ENCODE measurements at places on chromosomes 5 and 9.

GRCh38 chr5:14715481-14715880 lies 51.0 kb downstream of the OTULIN start:
- DNase-seq = no peak

GRCh38 chr5:158876263-158876942 lies 223.3 kb downstream of the EBF1 start:
- DNase-seq = no peak

DNA sequence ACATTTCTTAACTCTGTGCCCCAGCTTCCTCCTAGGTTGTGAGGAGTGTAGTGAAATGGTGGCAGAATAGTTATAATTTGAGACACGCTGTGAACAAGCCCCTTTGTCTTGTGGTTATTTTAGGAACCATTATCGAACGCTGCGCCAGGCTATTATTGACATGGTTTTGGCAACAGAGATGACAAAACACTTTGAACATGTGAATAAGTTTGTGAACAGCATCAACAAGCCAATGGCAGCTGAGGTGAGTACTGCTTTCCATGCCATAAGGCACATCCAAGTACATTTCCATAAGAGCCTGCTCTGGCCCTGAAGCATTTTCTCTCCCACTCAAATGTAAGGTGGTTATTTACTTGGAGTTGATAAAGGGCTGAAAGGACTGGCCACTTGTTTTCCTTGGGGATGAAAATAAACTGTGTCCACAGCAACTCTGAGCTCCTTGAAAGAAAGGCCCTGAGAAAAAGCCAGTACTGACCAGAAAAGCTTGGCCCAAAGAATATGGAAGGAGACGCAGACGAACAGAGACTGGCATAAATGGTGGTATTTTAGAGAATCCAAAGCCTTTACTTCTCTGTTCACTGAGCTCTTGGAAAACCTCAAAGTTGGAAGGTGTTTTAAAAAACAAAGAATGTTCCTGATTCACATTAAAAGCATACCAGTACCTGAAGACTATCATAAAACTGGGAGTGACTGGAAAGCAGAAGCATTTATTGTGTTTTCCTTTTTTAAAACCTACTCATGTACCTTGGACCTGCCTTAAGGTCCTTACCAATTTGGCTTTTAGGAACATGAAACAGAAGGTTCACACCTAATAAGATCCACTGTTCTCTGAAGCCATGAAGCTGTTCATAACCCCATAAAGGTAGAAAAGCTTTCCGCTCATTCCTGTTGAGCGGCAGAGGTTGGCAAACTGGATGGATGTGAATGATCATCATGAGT lies 72.2 kb downstream of the WDR41 start:
- DNase-seq = no peak

GRCh38 chr5:15904899-15905830 lies 274.4 kb downstream of the MARCHF11 start:
- no peak for DNase-seq

DNA sequence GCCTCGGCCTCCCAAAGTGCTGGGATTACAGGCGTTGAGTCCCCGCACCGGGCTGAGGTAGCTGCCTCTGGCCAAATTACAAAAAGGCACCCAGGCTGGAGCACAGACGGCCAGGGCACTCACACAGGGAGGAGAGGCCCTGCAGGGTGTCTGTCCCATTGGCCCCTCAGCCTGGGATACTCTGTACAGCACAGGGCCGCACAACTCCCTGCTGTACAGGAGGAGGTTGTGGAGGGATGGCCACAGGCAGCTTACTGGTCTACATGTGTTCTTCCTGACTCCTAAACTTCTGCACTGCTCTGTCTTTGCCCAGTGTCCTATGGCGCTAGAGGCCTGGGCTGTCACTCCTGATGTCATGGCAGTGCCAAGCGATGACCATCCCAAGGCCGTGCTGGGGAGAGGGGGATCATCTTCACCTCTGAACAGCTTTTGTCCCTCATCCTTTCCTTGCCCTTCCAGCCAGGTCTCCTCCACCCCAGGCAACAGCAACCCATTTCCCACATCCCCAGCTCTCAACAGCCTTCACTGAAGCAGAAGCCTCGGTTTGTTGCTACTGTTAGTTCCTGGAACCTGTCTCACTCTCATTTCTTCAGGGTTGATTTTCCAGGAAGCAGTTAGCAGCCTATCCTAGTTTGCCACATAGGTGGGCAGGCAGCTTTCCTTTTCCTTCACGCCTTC lies 1.8 kb upstream of the CNOT6 start:
- no peak for DNase-seq

- DNase-seq = no peak
Observed at GRCh38 chr5:33321026-33321425, 119.7 kb upstream of the TARS1 start.

DNA sequence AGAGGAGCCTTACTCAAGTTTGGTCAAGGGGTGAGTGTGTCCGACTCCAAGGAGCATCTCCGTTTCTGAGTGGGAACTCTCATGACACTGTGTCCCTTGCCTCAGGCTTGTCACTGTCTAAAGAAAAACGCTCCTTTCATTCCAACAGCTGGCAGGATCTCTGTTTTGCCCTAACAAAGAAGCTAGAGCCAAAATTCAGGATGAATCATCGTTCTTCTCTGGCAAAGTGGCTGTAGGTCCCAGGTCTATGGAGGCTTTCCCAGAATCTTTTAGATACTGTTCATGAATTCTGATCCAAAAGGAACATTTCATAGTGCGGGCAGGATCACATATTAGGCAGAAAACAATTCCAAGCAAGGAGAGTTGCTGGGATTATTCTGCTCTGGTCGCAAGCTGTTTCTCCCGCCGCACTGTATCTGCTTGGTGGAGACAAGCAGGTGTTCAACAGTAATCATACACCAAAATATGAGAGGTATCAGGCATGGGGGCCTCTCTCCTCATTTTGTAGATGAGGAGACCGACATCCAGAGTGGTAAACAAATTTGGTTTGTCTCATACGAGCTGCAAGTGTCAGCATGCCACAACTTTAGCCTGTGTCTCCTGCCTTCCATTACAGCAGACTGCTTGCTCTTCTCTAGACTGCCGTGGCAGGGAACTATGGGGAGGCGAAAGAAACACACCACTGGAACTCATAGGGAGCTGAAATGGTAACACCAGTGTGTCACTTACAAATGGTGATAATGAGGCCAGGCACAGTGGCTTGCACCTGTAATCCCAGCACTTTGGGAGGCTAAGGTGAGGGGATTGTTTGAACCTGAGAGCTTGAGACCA lies 72.6 kb downstream of the ENTREP1 start:
- DNase-seq = no peak

DNA sequence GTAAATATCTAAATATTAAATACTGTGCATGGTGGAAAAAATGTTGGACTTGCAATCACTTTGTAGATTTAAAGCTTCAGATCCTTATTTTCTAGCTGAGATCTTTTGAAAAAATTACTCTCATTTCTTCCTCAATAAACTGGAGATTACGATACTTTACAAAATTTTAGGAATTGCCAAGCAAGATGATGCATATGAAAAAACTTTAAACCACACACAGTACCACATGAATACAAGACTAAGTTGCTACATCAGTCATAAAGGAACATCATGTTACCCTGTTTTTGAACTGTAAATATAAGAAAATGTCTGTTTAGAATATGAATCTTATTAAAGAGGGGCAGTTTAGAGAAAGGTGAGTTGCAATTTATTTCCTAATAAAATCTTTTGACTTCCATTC lies 703.6 kb upstream of the NUDT12 start:
- DNase-seq = no peak

GRCh38 chr9:23850242-23850689 lies 24.2 kb upstream of the ELAVL2 start:
- DNase-seq = no peak

- no peak for DNase-seq
Observed at GRCh38 chr5:28914297-28914696, 1875.9 kb upstream of the CDH9 start.

Data from CD4-positive, alpha-beta T cell treated with Interleukin-17A for 1 hour (primary cell).